ENCODE measurements at places on chromosomes 7 and 10. TPM values are rescaled to one million over a fixed set of nuclear protein-coding genes. Genes with fewer than 3 reads are reported as not detected.
A peak's percentile ranks its signal among the peaks of the same experiment; 100 is the strongest.

- DNase-seq, result no peak
These were observed 215.8 kb downstream of the MAD1L1 start for GRCh38 chr7:2016761-2017480.

The CPA2 gene
- total RNA-seq, result not detected

DNA sequence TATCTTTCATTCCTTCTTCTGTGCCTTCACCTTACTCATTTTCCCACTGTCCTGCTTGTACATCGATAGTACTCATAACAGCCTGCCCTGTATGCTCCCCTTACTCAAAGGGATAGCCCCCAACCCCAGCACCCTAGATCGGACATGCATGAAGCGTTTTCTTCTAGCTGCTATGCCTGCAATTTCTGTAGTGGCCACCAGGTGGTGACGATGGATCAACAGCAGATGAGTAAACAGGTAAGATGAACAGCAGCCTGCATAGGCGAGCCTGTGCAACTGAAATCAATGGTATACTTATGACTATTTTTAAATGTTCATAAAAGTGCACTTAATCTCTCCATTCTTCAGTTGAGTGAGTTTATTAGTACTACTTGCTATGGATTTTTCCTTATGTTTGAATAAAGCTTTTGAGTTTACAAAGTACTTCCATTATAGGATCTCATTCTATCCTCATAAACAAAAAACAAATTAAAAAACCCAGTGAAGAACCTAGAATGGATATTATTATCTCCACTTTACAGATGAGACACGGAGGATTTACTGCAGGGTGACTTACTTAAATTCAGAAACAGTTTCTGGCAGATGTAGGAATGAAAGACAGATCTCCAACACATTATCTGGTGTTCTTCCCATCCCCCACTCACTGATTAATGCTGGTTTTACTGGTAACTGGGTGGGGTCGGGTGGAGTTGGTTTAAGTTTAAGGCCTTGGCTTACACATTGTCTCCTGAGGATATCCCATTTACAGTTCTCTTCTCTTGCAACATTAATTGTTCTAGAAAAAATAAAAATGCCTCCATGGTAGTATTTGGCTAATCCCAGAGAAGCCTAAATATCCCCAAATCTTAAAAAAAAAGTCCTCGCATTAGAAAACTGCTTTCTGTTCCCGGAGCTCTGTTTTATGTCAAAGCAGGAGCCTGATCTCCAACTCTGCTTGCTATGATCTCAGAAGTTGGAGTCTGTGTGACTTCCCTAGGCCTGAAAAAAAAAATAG, 222.1 kb downstream of the GLI3 start:
- peak; percentile 39 for DNase-seq

DNA sequence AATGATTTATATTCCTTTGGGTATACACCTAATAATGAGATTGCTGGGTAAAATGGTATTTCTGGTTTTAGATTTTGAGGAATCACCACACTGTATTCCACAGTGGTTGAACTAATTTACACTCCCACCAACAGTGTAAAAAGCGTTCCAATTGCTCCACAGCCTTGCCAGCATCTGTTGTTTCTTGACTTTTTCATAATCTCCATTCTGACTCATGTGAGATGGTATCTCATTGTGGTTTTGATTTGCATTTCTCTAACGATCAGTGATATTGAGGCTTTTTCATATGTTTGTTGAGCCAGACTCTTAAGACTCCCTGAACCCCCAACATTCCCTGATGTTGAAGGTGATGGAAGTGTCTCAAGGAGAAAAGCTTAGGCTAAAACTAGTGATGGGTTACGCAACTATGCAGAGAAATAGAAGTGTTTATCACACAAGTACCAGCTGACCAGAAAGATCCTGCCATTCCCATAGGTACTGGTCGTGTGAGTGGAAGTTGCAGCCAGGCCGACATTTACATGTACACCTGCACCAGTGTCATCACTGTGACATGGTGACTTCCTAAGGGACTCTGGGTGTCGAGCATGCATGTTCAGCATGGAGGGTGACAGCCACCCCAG, 711.2 kb upstream of the NRP1 start:
- DNase-seq, result no peak

- DNase-seq, result no peak
These were observed 257.6 kb upstream of the NPY start for GRCh38 chr7:24026351-24026750.

The DNAH11 gene
- 0.05 TPM for total RNA-seq

- DNase-seq, result no peak
These were observed 13.4 kb upstream of the RASSF4 start for GRCh38 chr10:44946205-44946604.

The PRSS2 gene
- not detected for total RNA-seq

DNA sequence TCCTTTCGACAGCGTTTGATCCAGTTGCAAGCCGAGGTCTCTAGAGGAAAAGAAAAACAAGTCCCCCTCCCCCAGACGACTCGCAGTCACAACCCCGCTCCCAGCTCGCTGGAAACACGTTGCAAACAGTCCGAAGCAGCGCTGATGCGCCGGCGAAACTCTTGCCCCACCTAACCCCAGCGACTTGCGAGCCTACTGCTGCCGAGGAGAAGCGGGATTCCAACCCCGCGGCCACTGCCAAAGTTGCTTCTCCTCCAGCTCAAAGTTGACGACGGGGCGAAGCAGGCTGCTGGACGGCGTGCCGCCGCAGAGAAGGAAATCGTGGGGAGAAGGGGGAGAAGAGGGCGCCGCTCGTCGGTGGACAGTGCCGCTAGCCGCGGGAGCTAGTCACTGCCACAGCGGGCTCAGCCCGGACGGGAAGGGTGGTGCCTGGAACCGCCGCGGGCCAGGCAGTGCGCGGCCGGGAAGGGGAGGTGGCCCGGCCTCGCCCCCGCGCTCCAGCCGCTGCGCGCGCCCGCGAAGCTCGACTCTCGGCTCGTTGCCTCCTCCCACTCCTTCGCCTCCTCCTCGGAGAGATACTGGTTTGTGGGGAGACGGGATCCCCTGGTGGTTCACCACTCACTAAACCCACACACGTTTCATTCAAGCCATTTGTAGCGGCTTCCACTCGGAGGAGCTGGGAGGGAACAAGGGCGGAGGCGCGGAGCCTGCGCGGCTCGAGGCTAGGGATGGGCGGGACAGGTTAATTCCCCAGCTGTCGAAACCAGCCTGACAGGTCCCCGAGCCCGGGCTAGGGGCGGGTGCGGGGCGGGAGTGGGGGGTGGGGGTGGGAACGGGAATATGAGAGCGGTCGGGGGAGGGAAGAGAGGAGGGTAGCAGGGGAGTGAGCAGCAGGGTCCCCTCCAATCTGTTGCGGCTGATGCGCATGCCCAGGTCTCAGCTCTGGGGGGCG, at the start of gene GPR37:
Gene GPR37 (minus strand): TSS at position 392 of the 952 bp plus-strand sequence. CDS start 816 bp downstream, outside the sequence.
- peak; percentile 38 for DNase-seq

DNA sequence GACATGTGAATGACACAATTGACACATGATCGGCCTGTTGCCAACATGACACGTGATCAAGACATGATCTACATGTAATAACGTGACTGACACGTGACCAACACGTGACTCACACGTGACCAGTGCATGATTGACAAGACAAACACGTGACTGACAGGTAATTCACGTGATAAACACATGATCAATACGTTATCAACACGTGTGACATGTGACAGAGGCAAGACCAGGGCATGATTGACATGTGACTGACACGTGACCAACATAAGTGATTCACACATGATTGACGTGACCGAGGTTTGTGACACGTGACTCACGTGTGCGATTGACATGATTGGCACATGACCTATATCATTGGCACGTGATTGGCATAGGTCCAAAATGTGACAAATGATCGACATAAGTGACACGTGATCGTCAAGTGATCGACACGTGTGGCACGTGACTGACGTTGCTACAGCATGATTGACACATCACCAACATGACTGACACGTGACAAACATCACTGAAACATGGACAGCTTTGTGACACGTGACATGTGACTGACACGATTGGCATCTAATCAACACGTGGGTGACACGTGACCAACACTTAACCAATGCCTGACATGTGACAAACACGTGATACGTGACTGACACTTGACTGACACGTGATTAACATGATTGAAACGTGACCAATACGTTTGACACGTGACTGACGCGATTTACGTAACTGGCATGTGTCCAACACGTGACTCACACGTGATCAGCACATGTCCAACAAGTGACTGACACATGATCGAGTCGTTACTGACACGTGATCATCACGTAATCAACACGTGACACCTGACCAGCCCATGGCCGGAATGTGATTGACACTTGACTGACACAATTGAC, 23.0 kb downstream of the CRPPA start:
- no peak for DNase-seq

- no peak for DNase-seq
These were observed 25.4 kb upstream of the PRXL2A start for GRCh38 chr10:80382989-80383388.

GRCh38 chr10:104074505-104074904, 11.2 kb downstream of the COL17A1 start:
- DNase-seq, result no peak

- no peak for DNase-seq
These were observed 75.1 kb upstream of the PTPRZ1 start for GRCh38 chr7:121797657-121798452.

DNA sequence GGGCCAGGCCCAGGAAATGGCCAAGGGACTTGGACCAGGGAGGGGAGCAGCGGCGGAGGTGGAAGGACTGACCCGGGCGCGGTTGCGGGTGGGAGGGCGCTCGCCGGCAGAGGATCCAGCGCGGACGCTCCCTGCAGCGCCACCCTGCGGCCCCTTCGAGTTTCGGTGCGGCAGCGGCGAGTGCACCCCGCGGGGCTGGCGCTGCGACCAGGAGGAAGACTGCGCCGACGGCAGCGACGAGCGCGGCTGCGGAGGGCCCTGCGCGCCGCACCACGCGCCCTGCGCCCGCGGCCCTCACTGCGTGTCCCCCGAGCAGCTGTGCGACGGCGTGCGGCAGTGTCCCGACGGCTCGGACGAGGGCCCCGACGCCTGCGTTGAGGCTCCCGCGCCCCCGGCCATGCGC, 16.8 kb upstream of the ZNF467 start:
- DNase-seq, result peak; percentile 56

The GLUD1 gene
- total RNA-seq, result 601 TPM

DNA sequence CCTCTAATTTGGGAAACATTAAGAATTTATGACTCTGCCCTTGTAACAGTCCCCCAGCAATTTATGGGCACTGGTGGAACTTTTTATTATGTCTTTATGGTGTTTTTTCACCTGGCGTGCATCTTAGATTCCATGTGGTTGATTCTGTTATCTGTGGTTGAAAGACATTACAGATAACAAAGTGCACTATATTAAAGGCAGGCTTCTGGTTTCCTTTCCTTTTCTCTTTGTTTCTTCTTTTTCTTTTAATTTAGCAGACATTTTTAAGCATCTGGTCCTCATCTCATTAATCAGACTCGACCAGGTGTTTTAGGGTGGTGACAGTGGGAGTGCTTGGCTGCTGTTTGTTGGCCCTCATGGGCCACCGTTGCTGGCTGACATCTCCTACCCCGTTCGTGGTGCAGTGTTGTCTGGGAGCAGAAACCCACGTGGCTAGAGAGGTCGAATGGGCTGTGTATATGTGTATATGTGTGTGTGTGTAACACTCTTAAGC, 77.4 kb downstream of the LRMDA start:
- no peak for DNase-seq

The IGF2BP3 gene
- total RNA-seq, result 28.4 TPM

GRCh38 chr10:71134732-71135211, 77.6 kb upstream of the UNC5B start:
- DNase-seq, result peak; percentile 27

DNA sequence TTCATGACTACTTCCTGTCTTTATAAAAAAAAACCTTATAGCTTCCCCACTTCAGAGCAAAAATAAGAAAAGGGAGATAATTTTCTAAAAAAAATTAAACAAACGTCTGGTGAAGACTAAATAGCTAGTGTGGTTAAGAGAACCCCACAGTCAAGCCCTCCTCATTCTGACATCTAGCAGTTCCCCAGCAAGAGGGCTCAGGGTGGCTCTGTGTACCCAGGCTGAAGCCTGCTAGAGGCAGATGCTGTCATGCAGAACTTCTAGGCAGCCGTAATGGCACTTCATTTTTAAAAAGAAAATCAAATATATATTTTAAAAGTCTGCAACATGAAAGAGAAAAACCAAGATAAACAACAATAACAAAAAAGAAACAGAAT, 223.1 kb upstream of the KLF14 start:
- DNase-seq, result no peak

DNA sequence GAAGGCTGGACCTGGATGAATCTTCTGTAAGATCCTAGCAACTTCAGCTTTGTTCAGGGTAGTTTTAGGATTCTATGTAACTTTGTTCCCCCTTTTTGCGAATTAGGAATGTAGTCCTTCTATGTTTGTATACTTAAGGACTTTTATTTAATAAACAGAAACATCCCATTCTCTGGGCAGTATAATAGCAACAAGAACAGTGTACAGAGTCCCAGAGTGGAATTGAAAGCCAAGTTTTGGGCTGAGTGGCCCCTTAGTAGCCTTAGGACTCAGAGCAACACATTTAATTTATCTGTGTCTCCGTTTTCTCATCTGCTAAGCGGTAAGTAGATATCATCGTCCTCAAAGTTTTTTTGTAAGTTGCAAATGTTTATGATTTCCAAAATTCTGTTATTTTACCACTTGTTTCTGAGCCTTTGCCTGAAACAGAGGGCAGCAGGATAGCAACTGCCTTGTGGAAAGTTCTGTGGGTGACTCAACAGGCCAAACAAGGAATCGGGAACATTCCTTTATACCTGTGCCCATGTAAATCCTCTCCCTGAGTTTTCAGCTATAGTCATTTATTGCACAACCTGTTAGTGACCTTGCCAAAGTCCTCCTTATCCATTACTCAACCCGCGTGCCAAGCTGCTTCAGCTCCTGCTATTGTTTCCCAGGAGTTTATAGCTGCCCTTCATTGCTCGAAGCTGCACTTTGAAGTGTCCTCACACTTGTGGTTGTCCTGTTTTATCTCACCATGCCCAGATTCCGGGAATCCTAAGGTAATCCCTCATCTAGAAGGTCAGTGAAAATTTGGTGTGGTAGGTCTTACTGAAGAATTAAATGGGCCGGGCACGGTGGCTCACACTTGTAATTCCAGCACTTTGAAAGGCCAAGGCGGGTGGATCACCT, 199.1 kb upstream of the AHR start:
- no peak for DNase-seq

The BMPER gene
- 8.5 TPM for total RNA-seq

DNA sequence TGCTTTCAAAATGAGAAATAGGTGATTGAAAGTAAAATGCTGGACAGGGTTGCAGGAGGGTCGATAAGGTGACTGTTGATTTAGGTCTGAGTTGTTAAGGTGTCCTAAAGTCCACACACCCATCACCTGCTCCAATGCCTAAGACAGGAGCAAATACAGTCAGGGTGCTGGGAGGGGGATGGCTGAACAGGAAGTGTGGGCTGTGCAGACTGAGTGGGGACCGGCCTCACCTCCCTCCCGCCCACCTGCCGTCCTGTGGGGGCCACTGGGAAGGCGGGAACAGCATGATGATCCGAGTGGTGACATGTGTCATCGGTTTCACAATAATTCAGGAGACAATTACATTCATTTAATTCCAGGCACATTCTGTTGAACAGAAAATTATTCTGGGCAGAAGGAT, 260.8 kb downstream of the DNAJB6 start:
- DNase-seq, result no peak

The TMEM176A gene
- 404 TPM for total RNA-seq

The ACSM6 gene
- total RNA-seq, result not detected

GRCh38 chr7:2202901-2203765, 29.6 kb downstream of the MAD1L1 start:
- no peak for DNase-seq
